ENCODE measurements at places on chromosomes 6 and 20.

- no peak for DNase-seq
Measured at GRCh38 chr6:167711211-167711610, 115.5 kb upstream of the AFDN start.

- no peak for DNase-seq
Measured at GRCh38 chr6:28757429-28758045, 166.2 kb downstream of the TRIM27 start.

DNA sequence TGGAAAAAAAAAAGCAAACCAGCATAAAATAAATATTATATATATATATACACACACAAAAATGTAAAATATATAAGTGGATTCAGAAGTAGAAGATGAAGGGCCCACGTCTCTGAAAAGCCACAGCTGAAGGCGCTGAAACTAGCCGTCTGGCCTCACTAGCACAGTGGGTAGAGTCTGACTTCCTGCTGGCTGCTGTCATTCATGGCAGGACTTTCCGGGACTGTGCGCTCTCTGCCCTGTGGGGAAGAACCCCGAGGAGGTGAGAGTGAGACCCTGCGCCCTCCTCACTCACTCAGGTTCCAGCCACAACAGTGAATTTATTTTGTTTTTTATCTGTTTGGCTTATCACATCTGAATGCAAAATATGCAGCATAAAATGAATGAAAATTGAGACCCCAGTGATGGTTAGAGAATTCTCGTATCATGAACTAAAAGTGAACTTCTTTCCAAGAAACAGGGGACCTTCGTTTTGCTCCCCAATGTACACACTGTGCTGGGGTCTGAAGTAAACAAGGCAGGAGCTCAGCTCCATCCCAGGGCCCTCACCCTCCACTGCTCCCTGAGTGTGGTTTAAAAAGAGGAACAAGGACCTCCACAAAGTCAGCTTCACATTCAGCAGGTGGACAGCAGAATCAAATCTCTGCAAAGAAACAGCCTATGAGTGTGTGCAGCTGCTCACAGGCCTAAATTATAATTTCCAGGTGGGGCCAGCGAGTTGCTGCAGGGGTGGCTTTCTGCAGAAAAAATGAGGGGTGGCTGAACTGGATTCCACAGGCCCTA is 1.3 kb upstream of the RAMACL start:
- DNase-seq = no peak

GRCh38 chr6:80454197-80454596 is 347.7 kb downstream of the BCKDHB start:
- no peak for DNase-seq

DNA sequence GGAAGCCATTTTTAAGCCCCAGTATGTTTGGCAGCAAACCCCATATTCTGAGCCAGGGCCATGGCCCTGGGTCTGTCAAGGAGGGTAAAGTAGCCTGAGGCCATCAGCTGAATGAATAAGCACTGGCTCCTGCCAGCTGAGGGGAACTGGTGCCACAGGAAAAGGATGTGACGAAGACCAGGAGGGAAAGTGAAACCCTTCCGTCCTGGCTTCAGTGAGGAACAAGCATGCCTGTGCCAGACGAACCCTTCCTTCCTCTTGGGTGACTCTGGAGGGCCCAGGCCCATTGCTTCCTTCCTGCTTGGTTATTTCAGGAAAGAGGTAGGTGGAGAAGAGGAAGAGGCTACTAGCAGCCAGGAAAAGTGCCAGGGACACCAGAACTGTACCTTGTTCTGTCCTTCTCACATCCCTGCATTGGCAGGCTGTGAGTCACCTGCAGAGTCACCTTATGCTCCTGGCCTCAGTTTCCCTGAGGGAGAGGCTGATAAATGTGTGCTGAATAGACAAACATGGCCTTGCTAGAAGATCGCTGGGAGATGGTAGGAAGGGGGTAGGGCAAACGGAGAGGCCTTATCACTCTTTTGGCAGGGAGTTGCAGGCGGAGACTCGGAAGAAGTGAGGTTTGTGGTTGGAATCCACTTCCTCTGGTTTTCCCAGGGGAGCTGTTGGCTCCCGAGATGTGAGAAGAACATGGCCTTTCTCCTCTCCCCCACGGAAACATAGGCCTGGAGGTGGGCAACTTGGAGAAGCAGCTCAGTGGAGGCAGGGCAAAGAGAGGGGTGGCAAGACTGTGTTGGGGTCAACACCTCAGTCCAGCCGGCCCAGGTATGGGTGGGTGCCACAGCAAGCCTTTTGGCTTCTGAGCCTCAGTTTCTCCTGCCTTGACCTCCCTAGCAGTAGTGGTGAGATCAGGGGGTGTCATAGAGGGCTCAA is 37.4 kb downstream of the COX4I2 start:
- peak; percentile 43 for DNase-seq

DNA sequence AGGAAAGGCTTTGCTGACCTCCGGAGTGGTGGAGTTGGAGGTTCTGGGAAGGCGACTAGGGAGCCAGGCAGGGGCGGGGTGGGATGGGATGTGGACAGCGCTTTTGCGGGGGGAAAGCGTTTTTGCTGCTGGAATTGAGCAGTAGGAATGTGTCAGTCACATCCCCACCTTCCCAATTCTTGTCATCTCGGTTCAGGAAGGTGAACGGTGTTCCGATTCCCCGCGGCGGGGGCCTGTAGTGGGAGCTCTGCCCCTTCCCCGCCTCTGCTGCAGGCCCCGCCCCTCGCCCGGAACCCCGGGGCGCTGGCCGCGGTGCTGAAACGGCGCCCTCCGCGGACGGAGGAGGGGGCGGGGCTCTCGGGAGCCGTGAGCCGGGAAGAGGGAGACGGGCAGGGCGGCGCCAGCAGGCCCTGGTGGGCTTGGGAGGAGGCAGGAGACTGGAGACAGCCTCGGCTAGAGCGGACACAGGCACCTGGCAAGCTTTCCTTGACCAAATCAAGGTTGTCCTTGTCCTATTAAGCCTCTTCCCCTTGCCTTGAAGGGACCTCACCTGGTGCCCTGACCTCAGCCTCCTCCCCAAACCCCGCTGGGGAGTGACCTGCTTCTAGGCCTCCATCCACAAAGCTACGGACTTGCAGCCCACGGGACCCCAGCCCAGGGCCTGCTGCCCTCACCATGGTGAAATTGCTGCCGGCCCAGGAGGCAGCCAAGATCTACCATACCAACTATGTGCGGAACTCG is at the start of gene LHFPL5:
TSS of gene LHFPL5 (plus strand) at position 357 of the 741 bp plus-strand sequence. CDS start at position 676, 319 bp downstream.
- DNase-seq = peak; percentile 44

DNA sequence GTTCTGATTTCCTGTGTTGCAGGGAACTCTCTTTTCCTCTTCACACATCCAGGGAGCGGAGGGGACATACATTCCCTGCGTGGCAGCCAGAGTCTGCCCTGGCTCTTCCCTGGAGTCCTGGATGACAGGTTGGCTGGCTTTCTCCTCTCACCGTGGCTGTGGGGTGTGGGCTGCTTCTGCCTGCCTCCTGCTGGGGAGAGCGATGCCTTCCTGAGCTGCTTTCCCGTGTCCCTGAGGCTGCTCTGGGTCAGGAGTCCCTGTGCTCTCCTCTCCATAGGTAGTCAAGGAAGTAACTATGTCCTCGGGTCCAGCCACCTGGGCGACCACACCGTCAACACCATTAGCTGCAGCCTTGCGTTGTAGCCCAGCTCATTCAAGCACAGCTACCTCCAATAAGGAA is 451.7 kb downstream of the QKI start:
- no peak for DNase-seq

DNA sequence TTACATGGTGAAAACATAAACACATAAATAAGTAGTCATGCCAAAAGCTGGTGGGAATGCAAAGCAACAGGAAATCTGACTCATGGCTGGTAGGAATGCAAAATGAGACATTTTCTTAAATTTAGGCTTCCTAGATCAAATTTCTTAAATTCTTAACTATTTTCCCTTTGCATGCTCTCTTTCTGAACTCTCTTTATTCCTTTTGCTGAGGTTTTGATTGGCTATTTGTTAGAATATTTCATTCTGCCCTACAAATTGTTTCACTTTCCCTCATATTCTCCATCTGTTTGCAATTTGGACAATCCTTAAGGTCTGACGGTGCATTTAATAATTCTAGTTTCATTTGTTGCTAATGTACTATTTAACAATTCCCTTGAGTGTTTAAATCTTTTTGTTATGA is 437.5 kb upstream of the RGS17 start:
- DNase-seq = no peak

GRCh38 chr6:147222160-147222838 is 18.1 kb downstream of the STXBP5 start:
- no peak for DNase-seq

DNA sequence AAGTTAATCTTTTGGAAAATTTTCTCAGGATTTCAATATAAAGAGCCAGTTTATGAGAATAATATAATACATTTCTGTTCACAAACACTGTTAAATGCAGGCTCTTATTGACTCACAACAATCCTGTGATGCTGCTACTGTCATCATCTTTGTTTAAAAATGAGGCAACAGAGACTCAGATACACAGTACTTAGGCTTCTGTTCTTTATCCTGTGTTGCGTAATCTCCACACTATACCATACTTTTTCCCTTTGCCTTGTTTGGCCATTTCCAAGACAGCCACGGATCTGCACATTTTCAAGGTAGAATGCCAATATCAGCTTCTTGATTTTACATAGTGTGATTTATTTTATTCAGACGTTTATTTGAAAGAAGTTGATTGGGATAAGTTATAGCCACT is 699.0 kb upstream of the CITED2 start:
- DNase-seq = no peak

DNA sequence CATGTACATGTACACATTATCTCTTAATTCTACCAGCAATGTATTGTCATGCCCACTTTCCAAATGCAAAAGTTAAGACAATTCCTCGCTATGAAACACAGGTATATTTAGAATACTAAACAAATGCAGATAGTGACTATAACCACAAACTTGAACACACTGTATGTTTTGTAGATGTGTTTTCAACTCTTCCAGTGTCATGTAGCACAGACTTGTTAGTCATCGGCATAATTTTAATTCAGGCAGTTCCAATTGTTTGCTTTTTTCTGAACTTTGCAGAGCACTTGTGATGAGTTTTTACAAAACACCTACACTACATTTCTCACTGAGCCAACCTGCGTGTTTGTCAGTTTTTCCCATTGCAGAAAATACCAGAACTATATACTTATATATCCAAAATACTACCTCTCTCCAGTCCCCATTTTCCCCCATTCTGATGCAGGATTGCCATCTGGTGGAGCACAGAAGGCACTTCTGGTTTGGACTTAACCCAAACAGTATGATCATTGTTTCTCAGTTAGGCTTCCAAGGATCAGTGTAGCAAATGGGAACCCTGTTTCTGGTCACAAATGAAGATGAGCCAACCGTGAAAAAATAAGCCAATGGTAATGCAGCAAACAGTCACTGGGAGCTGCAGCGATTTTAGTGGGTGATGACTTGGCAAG is 143.4 kb downstream of the ADGRB3 start:
- DNase-seq = no peak

GRCh38 chr20:57245997-57246396 is 20.4 kb downstream of the BMP7 start:
- DNase-seq = no peak

DNA sequence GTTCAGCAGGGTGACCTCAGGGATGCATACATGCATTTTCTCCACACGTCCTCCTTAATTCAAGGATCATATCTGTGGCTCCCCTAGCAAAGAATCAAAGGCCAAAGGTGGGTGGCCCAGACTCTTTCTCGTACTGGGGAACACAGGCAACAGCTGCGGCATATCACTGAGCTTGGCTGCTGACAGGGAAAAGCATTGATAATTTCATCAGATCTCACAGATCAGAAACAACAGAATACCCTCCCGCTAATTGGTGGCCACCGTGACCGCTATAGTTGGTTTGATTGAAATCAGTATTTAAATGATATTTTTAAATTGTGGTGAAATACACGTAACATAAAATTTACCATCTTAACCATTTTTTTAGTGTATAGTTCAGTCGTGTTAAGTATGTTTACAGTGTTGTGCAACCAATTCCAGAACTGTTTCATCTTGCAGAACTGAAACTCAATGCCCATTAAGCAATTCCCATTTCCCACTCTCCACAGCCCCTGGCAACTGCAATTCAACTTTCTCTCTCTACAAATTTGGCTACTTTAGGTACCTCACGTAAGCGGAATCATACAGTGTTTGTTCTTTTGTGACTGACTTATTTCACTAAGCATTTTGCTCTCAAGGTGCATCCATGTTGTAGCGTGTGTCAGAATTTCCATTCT is 74.7 kb upstream of the TMEM170B start:
- DNase-seq = no peak

DNA sequence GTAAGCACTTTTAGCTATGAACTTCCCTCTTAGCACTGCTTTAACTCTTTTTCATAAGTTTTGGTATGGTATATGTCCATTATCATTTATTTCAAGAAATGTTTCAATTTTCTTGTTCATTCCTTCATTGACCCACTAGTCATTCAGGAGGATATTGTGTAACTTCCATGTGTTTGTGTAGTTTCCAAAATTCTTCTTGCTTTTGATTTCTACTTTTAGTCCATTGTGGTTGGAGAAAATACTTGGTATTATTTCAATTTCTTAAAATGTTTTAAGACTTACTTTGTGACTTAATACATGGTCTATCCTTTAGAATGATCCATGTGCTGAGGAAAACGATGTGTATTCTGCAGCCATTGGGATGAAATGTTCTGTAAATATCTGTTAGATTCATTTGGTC is 176.5 kb downstream of the CENPW start:
- no peak for DNase-seq

- DNase-seq = no peak
Measured at GRCh38 chr20:21397341-21398108, at the start of gene NKX2-4. TSS of gene NKX2-4 (minus strand) at chr20:21397526. CDS start at chr20:21397399, 127 bp downstream.

GRCh38 chr6:33763483-33763882 is 16.8 kb upstream of the IP6K3 start:
- DNase-seq = no peak

- DNase-seq = peak; percentile 20
Measured at GRCh38 chr20:57514273-57514751, 10.6 kb downstream of the CTCFL start.

- no peak for DNase-seq
Measured at GRCh38 chr6:106128981-106129781, 43.0 kb downstream of the PRDM1 start.

DNA sequence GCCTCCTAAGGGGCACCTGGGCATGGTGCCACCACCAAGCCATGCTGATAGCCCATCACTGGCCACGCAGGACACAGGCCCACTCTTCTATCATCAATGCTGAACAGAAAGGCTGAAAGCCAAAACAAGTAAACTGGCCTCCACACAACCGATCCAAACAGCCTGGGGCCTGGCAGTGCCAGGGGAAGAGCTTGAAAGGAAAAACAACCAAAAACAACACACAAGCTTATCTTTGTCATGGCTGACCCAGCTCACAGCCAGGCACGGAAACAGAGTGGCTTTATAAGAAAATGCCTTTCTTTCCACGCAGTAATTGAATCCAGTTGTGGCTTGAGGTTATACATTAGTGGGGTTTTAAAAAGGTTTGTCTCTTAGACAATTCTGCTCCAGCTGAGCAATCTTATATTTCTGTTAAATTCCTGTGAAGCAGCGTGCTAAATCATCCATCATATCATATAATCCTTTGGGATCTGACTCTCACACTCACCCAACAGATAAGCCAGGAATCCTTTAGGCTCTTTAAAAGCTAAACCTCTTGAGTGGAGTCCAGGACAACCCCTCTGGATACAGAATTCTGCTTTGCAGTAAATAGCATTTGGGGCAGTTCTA is 65.4 kb upstream of the SLC22A16 start:
- no peak for DNase-seq

- DNase-seq = peak; percentile 33
Measured at GRCh38 chr6:137870744-137871247, 3.7 kb downstream of the TNFAIP3 start.

All from activated CD4-positive, alpha-beta T cell treated with anti-CD3 and anti-CD28 coated beads, Interleukin-2, amount 50 U/mL, for 1 hour (primary cell).